ENCODE measurements at places on chromosomes 6 and 20. TPM values are rescaled to one million over a fixed set of nuclear protein-coding genes. Genes with fewer than 3 reads are reported as not detected.

The TUBB1 gene
- polyA plus RNA-seq, result not detected

The EYA4 gene
- 17.7 TPM for polyA plus RNA-seq

The BTNL2 gene
- polyA plus RNA-seq, result not detected

The SRMS gene
- not detected for polyA plus RNA-seq

- no peak overlapping the region for H3K27ac ChIP-seq
- H3K4me3 ChIP-seq, result no peak overlapping the region
- no peaks in the 10 kb centered on the region for H3K36me3 ChIP-seq
- no peak for DNase-seq
These were observed 58.2 kb downstream of the LINC00237 start for GRCh38 chr20:21047981-21048380.

- H3K4me3 ChIP-seq, result no peak overlapping the region
- H3K27me3 ChIP-seq, result no peaks in the 10 kb centered on the region
- no peaks in the 10 kb centered on the region for H3K36me3 ChIP-seq
- H3K4me1 ChIP-seq, result peaks cover 18% of the 10 kb centered on the region
- no peak overlapping the region for H3K27ac ChIP-seq
These were observed 23.8 kb downstream of the JARID2 start for GRCh38 chr6:15269619-15270018.

DNA sequence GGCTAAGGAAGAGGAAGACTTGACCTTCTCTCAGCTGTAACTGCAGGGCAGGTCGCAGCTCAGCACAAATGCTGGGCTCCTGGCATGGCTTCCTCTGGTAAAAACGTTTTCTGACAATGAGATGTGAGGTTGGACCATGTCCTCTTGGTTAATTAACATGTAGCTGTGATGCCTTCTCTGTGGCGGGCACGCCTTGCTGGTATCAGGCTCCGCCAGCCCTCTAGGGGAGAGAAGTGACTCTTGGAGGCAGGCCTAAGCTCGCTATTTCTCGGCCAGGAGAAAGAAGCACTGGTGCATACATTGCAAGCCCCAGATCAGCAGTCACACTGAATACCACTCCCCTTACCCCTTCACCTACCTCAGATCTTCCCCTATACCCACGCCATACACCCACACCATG is 65.0 kb downstream of the QRSL1 start:
- no peaks in the 10 kb centered on the region for H3K36me3 ChIP-seq
- H3K4me3 ChIP-seq, result no peak overlapping the region
- no peak overlapping the region for H3K27ac ChIP-seq
- no peaks in the 10 kb centered on the region for H3K4me1 ChIP-seq

- no peaks in the 10 kb centered on the region for H3K36me3 ChIP-seq
- peak; percentile 74 for DNase-seq
- H3K4me3 ChIP-seq, result no peak overlapping the region
- H3K27me3 ChIP-seq, result no peaks in the 10 kb centered on the region
- peaks cover 2% of the 10 kb centered on the region for H3K4me1 ChIP-seq
These were observed 45.8 kb upstream of the ARID1B start for GRCh38 chr6:156731396-156731795.

GRCh38 chr20:10674684-10675449 is 1.1 kb upstream of the JAG1 start:
- peaks cover 8% of the 10 kb centered on the region for H3K4me1 ChIP-seq
- H3K36me3 ChIP-seq, result no peaks in the 10 kb centered on the region
- peak overlapping the region; percentile 72 for H3K27ac ChIP-seq
- H3K27me3 ChIP-seq, result no peaks in the 10 kb centered on the region
- peak overlapping the region; percentile 85 for H3K4me3 ChIP-seq

GRCh38 chr20:57779401-57780003 is 69.7 kb upstream of the PMEPA1 start:
- DNase-seq, result no peak
- H3K36me3 ChIP-seq, result no peaks in the 10 kb centered on the region
- no peak overlapping the region for H3K27ac ChIP-seq

GRCh38 chr6:145272246-145272645 is 463.1 kb downstream of the EPM2A start:
- no peak overlapping the region for H3K27ac ChIP-seq
- H3K36me3 ChIP-seq, result no peaks in the 10 kb centered on the region
- no peaks in the 10 kb centered on the region for H3K27me3 ChIP-seq
- H3K4me1 ChIP-seq, result no peaks in the 10 kb centered on the region
- no peak for DNase-seq

GRCh38 chr6:108434222-108434621 is 126.5 kb upstream of the FOXO3 start:
- DNase-seq, result no peak
- no peaks in the 10 kb centered on the region for H3K4me1 ChIP-seq
- H3K36me3 ChIP-seq, result no peaks in the 10 kb centered on the region

DNA sequence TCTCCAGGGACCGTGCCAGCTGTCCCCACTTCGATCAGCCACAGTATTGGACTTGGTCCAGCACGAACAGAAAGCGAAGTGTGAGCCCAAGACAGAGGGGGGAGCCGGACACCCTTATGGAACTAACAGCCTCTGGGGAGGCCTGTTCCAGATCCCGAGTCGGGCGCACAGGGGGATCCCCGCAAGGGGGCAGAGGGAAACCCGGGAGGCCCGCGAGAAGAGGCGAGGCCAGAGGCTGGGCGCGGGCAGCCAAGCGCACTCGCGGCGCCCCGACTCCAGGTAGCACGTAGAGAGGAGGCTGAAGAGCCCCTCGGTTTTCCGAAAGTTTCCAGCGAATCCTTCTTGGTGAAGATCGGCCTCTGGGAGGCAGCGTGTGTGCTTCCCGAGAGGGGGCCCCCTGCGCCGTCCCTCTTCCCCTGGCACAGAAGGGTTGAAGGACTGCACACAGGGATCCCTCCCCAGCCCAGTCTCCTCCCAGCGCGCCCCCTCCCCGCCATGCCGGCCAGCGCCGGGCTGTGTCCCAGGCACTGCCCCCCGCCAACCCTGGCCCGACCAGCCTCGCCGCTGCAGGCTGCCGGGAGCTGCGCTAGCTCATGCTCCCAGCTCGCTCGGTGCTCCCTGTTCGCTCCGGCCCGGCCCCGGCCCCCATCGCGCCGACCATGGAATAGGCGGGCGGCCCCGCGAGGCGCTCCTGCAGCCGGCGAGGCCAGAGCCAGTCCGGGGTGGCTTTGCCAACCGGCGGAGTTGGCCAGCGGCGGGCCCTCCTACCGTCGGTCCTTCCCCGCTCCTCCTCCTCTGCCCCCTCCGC is 577 bp upstream of the SLC24A3 start:
- peaks cover 29% of the 10 kb centered on the region for H3K27me3 ChIP-seq
- no peak overlapping the region for H3K27ac ChIP-seq
- no peak for DNase-seq
- no peaks in the 10 kb centered on the region for H3K36me3 ChIP-seq
- H3K4me1 ChIP-seq, result no peaks in the 10 kb centered on the region

Measured in fibroblast of lung (primary cell).